ENCODE measurements at places on chromosomes 2 and 18. TPM values are rescaled to one million over a fixed set of nuclear protein-coding genes. Genes with fewer than 3 reads are reported as not detected.

Gene HK2
- 56.0 TPM for total RNA-seq

Gene DNAJC5G
- 0.39 TPM for total RNA-seq

GRCh38 chr2:70671092-70671675, 96.8 kb downstream of the ADD2 start:
- no peak overlapping the region for H3K4me3 ChIP-seq
- no peaks in the 10 kb centered on the region for H3K27me3 ChIP-seq
- H3K27ac ChIP-seq, result no peak overlapping the region
- DNase-seq, result no peak
- 0 out of 2 replicates have a peak, but pooled peaks cover 4% of the 10 kb centered on the region for H3K4me1 ChIP-seq

DNA sequence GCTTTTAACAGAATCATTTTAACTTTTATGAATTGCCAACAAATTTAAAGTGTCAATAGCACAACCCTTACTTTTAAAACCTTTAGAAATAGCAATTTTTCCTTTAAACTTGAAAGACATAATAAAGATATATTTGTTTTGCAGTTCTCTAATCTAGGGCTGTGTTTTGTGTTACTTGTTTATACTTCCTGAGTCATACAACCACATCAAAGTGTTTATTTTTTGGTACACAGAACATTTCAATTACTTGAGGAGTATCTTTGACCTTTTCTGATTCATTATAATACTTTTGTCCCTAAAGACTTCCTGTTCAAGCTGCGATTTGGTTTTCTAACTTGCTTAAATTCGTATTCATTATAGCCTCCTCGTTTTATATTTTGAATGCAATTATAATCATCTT, 21.8 kb downstream of the TYW5 start:
- peaks cover 10% of the 10 kb centered on the region for H3K4me1 ChIP-seq
- peaks cover 8% of the 10 kb centered on the region for H3K36me3 ChIP-seq
- DNase-seq, result no peak

Gene TRIM43
- 0.23 TPM for total RNA-seq

GRCh38 chr2:212958133-212958532, 193.3 kb downstream of the IKZF2 start:
- H3K36me3 ChIP-seq, result no peaks in the 10 kb centered on the region
- H3K27me3 ChIP-seq, result no peaks in the 10 kb centered on the region
- no peak overlapping the region for H3K27ac ChIP-seq
- no peak overlapping the region for H3K4me3 ChIP-seq
- peaks cover 8% of the 10 kb centered on the region for H3K4me1 ChIP-seq
- no peak for DNase-seq

DNA sequence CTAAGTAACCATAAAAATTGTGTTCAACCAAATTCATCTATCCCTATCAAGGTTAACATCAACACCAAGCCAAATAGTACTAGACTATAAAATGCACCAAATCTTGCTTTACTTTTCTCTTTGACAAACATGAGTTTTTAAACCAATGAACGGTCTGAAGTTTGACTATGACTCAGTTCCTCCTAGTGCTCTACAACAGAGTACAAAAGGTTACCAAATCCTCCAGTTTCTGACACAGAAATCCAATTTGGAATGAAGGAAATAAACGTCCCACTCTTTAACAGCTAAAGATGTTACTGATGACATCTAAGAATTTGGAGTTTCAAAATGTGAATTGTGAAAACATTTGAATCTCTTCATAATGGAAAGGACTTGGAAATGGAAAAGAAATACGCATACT, 11.8 kb upstream of the ACVR1 start:
- H3K36me3 ChIP-seq, result no peaks in the 10 kb centered on the region
- peaks cover 35% of the 10 kb centered on the region for H3K4me1 ChIP-seq
- DNase-seq, result no peak
- no peak overlapping the region for H3K4me3 ChIP-seq
- no peaks in the 10 kb centered on the region for H3K27me3 ChIP-seq

DNA sequence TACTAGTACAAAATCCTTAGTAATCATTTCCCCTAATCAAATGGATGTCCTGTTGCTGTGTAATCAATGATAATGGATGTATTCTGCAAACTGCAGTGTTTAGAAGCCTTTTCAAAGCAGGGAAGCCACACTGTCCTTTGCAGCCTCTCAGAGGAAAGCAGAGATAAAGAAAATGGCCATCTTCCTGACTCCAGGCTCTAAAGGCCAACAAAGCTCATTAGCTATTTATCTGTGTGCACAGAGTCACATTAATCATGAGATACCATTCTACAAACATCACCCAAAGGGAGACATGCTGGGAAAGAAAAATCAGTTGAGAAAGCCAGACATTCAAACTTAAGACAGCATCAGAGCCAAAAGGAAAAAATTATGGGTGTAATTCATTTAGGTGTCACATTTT, 165.0 kb downstream of the RAD51AP2 start:
- DNase-seq, result no peak
- H3K4me1 ChIP-seq, result no peaks in the 10 kb centered on the region

- DNase-seq, result no peak
- 0 out of 2 replicates have a peak overlapping the region, but pooled peaks have one; percentile 20 for H3K27ac ChIP-seq
- peaks cover 4% of the 10 kb centered on the region for H3K36me3 ChIP-seq
- peaks cover 8% of the 10 kb centered on the region for H3K4me1 ChIP-seq
Observed at GRCh38 chr2:203338322-203338721, 10.1 kb downstream of the ABI2 start.

Gene GALR1
- total RNA-seq, result 0.74 TPM

DNA sequence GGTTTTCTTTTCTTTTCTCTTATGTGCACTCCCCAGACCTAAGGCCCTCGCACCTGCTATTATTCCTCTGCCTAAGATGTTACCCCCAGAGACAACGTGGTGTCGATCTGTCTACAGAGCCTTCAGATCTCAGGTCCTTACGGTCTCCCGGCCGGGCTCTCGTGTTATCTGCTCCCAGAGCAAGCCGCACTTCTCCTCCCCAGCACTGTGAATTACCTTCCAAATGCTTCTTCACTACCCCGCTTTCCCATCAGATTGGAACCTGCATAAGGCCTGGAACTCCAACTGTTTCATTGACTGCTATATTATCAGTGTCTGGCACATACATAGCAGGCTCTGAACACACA, 71.2 kb upstream of the ODC1 start:
- no peaks in the 10 kb centered on the region for H3K36me3 ChIP-seq
- peaks cover 4% of the 10 kb centered on the region for H3K4me1 ChIP-seq
- H3K4me3 ChIP-seq, result no peak overlapping the region
- no peak overlapping the region for H3K27ac ChIP-seq
- no peak for DNase-seq
- H3K27me3 ChIP-seq, result no peaks in the 10 kb centered on the region

Gene SULT1C3
- total RNA-seq, result not detected

DNA sequence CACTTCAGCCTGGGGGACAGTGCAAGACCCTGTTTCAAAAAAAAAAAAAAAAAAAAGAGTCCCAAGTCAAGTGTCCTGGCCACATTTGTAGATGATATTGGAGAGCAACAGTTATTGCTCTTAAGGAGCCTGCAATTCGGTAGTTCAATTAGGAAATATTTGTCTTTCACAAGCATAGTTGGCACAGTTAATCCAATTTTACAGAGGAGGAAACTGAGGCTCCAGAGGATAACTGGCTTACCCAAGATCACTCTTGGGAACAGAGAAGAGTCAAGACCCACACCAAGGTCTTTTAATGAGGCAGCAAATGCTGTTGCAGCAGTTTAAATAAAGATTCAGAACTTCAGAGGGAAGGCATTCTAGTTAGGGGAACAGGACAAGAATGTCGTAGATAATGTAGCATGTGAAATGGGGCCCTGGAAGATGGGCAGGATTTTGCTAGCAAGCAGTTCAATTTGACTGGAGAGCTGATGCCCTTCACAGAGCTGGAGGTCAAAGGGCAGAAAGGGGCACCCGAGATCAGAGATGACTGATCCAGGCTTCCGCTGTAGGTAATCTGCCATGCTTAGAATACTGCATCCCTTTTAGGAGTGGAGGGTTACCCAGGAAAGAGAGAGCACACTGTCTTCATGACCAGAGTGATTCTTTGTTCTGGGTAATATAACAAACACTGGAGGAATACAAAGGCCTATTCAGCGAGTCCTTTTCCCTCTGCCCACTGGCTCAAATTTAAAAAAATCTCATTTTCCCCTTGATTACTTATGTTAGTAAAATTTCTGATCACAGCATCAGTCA, 3.0 kb downstream of the NPC1 start:
- no peaks in the 10 kb centered on the region for H3K27me3 ChIP-seq
- no peak for DNase-seq
- H3K36me3 ChIP-seq, result no peaks in the 10 kb centered on the region
- H3K4me1 ChIP-seq, result peaks cover 23% of the 10 kb centered on the region

DNA sequence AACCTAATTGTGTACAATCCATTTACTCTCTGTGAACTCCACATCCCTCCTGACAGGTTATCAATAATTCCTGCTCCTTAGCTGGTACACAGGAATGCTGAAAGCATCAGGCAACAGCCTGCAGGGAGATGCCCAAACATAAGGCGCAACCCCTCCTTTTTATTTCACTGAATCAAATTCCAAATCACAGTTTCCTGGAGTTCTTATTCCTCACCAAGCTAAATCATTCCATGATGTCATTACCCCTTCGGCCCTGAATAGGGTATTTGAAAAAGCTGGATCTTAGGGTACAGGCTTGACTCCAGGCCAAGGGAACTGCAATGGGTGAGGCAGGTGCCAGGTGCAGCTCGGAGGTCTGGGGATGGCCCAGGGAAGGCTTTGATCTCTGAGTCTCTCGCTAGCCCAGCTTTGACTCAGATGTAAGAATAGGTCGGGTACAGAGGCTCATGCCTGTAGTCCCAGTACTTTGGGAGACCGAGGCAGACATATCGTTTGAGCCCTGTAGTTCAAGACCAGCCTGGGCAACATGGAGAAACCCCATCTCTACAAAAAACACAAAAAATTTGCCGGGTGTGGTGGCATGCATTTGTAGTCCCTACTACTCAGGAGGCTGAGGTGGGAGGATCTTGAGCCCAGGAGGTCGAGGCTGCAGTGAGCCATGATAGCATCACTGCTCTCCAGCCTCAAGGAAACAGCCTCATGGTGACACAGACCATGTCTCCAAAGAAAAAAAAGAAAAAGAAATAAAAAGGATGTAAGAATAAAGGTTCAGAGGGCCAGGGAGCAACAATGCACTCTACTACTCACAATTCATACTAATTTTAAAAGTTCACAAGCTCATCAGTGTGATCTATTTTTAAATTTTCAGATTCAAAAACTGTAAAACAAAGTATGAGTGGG, 6.8 kb downstream of the FHL2 start:
- H3K27ac ChIP-seq, result no peak overlapping the region
- no peak for DNase-seq
- no peaks in the 10 kb centered on the region for H3K27me3 ChIP-seq
- no peaks in the 10 kb centered on the region for H3K36me3 ChIP-seq

DNA sequence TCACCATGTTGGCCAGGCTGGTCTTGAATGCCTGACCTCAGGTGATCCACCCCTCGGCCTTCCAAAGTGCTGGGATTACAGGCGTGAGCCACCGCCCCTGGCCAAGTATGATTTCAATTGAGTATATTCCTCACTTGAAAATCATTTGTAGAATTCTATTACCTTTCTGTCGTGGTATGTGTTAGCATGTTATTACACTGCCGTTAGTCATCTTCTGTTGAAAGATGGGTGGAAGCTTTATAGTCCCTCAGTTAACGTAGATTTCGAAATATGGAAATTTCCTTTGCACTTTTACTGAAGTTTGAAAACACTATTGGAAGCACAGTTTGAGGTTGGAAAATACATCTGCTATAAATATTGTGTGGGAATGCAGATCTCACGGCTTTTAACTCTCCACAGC, 14.7 kb downstream of the NIFK start:
- no peaks in the 10 kb centered on the region for H3K4me1 ChIP-seq
- peaks cover 2% of the 10 kb centered on the region for H3K36me3 ChIP-seq
- DNase-seq, result no peak
- no peak overlapping the region for H3K27ac ChIP-seq
- no peak overlapping the region for H3K4me3 ChIP-seq

DNA sequence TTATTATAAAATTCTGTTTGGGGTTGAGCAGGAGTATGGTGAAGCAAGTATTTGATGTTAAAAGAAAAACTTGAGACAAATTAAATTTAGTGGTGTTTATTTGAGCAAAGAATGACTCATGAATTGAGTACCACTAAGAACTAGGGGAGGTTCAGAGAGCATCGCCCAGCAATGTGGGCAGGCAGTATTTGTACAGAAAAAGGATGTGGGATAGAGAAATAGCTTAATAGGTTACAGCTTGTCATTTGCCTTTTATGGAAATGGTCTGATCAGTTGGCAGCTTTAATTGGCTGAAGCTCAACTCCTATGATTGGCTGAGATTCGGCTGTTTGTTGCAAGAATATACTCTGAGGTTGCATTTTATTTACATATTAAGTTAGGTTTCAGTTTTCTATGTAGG, 68.2 kb downstream of the LRATD1 start:
- H3K27me3 ChIP-seq, result no peaks in the 10 kb centered on the region
- DNase-seq, result peak; percentile 2
- H3K27ac ChIP-seq, result no peak overlapping the region
- peaks cover 7% of the 10 kb centered on the region for H3K4me1 ChIP-seq

GRCh38 chr2:36562240-36562639, 35.7 kb downstream of the FEZ2 start:
- no peaks in the 10 kb centered on the region for H3K27me3 ChIP-seq
- H3K36me3 ChIP-seq, result no peaks in the 10 kb centered on the region
- no peak for DNase-seq
- H3K27ac ChIP-seq, result no peak overlapping the region

Gene TSGA10
- total RNA-seq, result 9.9 TPM

Gene SPTBN1
- 189 TPM for total RNA-seq

GRCh38 chr2:7119132-7119835, 202.1 kb downstream of the RNF144A start:
- peak; percentile 61 for DNase-seq
- H3K27me3 ChIP-seq, result no peaks in the 10 kb centered on the region
- no peak overlapping the region for H3K27ac ChIP-seq
- H3K4me1 ChIP-seq, result no peaks in the 10 kb centered on the region
- H3K36me3 ChIP-seq, result no peaks in the 10 kb centered on the region

- H3K27ac ChIP-seq, result no peak overlapping the region
- no peaks in the 10 kb centered on the region for H3K36me3 ChIP-seq
- DNase-seq, result no peak
- H3K4me3 ChIP-seq, result no peak overlapping the region
Observed at GRCh38 chr2:203993560-203993959, 57.0 kb downstream of the ICOS start.

GRCh38 chr2:112884869-112885505, 26.0 kb upstream of the IL37 start:
- no peak overlapping the region for H3K27ac ChIP-seq
- H3K4me1 ChIP-seq, result no peaks in the 10 kb centered on the region
- DNase-seq, result peak; percentile 85
- no peaks in the 10 kb centered on the region for H3K27me3 ChIP-seq
- no peaks in the 10 kb centered on the region for H3K36me3 ChIP-seq

DNA sequence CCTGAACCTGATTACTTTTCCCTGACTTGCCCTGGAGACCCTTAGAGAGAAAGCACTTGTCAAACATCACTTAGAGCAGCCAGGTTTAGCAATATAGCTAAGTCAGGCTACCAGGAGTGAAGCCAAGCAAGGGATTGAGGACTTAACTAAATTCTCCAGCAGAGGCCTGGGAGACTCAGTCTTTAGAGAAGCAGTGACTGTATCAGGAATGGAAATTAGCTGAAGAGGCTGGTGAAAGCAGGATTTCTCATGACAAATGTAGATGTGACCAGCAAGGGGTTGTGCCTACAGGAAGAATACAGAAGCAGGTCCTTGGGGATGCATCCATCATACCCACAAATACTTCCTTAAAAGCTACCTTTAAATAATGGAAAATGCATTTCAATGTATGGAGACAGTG, 368.9 kb upstream of the MEIS1 start:
- no peaks in the 10 kb centered on the region for H3K36me3 ChIP-seq
- no peak overlapping the region for H3K27ac ChIP-seq
- H3K27me3 ChIP-seq, result no peaks in the 10 kb centered on the region
- H3K4me3 ChIP-seq, result no peak overlapping the region
- DNase-seq, result no peak
- H3K4me1 ChIP-seq, result peaks cover 16% of the 10 kb centered on the region

Measured in GM23338 (cell line).